ENCODE measurements at places on chromosomes 1 and 21.

DNA sequence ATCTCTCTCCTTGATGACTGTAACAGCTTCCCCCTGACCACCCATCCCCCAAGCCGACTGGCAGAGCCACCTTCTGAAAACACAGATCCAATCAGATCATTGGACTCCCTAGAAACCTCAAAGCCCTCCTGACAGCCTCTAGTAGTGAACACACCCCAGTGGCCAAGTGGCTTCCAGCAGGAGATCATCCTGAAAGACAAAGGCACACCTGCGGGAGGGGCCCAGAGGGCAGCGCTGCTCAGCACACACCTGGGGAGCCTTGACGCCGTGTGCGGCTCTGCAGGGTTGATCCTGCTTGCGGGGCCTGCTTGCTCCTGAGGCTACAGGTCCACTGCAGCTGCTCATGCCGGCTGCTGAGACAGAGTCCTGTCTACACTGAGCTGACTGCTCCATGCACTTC lies 41.5 kb downstream of the SLC66A1 start:
- no peak for DNase-seq

DNA sequence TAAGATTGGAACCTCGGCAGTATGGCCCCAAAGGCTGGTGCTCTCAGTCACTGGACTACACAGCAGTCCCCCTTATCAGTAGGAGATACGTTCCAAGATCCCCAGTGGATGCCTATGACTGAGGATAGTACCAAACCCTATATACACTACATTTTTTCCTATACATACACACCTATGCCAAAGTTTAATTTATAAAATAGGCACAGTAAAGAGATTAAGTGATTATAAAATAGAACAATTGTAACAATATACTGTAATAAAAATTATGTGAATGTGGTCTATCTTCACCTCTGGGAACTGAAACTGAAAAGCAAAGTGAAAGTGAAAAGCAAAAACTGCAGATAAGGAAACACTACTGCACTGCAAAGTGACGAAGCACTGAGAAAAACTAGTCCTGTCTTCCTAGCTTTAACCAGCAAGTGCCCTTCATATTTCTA lies 96.8 kb downstream of the INTS7 start:
- no peak for DNase-seq

- peak; percentile 1 for DNase-seq
Measured at GRCh38 chr1:3040004-3040403, 18.7 kb downstream of the ACTRT2 start.

- DNase-seq = no peak
Measured at GRCh38 chr1:94215955-94216354, 21.4 kb downstream of the ARHGAP29 start.

- DNase-seq = no peak
Measured at GRCh38 chr1:34147301-34147700, 17.7 kb downstream of the CSMD2 start.

DNA sequence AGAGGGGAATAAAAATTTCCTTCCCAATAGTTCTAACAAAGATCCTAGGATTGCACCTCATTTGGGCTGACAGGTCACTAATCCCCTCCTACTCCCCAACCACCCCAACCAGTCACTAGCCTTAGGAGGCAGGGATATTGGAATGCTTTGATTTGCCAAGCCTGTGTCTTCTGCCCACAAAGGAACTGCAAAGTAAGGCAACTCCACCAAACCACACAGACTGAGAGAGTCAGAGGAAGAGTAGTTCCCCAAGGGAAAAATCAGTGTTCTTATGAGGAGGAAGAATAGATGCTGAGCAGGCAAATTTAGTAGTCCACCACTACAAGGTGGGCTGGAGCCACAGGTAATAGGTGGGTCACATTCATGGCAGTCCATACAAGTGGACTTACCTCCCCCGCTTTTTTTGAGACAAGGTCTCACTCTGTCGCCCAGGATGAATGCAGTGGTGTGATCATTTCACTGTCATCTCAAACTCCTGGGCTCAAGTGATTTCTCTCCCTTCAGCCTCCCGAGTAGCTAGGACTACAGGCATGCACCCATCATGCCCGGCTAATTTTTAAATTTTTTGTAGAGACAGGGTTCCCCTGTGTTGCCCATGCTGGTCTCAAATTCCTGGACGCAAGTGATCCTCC lies 3.7 kb upstream of the TMEM39B start:
- DNase-seq = no peak

DNA sequence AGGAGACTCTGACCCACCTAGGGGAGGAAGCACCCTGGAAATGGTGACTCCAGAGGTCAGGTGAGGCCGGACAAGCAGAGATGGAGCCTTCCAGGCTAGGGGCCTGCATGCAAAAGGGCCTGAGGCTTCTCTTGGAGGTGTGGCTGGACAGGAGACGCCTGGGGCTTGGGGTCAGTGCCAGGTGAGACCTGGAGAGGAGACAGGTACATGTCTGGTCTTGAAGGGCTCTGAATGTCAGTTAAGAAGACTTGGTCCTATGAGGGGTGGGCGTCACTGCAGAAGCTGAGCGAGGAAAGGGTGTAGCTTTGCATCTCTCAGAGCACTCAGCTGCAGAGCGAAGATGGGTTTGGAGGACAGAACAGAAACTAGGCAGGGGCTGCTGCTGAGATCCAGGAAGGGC lies 14.3 kb downstream of the LRP8 start:
- no peak for DNase-seq

DNA sequence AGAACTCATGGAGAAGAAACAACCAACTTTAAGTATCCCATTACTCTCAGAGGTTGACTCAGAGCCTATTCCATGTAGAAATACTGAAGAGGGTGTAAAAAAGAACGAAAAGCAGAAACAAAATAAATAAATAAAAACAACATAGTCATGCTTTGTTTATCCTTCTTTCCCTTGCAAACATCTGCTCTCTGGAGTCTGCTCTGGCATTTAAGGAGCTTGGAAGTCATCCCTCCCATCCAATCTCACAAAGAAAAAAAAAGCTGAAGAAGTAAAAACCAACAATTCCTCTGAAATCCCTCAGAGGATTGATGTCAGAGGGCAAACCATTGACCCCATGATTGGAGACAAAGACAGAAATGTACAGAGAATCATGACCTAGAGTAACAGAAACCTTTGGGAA lies 302.6 kb upstream of the GREM2 start:
- DNase-seq = no peak

DNA sequence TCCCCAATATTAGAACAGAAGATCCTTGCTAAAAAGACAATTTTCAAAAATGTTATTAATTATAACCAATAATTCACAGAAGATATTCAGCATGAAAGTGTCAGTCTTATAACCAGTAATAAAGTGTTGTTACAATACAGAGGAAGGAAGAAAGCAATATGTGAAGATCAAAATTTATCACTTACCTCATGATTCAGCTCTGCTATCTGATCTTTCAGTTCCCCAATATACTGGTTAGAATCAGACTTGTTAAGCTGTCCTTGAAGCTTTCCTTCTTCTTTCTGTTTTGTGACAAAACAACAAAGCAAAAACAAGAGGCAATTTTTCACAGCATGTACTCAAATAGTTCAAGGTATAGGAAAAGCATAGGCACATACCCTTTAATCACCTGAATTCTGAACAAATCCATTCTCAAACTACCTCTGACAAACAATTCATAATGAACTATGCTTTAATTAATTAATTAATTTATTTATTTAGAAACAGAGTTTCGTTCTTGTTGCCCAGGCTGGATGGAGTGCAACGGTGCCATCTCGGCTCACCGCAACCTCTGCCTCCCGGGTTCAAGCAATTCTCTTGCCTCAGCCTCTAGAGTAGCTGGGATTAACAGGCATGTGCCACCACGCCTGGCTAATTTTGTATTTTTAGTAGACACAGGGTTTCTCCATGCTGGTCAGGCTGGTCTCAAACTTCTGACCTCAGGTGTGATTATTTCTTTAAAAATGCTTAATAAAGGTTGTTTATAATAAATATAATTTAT lies 76.9 kb upstream of the GFI1 start:
- DNase-seq = no peak

- peak; percentile 6 for DNase-seq
Measured at GRCh38 chr1:53580739-53581475, 121.7 kb downstream of the DMRTB1 start.

GRCh38 chr1:24898909-24899439 lies 31.1 kb downstream of the RUNX3 start:
- DNase-seq = no peak

DNA sequence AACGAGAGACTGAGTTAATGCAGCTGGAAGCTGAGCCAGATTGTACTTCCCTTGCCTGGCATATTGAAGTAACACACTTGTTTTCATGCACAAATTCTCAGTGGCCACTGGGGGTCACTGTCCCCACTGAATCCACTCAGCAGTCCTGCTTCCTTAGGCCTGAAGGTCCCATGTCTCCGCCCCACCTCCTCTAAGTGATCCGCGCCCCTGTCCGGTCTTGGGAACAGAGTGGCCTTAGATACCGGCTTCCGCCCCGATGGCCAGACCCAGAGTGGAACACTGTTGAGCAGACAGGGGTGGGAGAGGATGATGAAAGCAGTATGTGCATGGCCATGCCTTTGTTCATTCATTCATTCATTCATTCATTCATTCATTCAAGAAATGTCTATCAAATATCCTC lies 34.8 kb downstream of the CHAF1B start:
- DNase-seq = peak; percentile 88

- DNase-seq = no peak
Measured at GRCh38 chr1:81237473-81238089, 563.2 kb upstream of the ADGRL2 start.

- no peak for DNase-seq
Measured at GRCh38 chr1:219492717-219493116, 120.2 kb downstream of the ZC3H11B start.

GRCh38 chr1:3687504-3687903 lies 35.2 kb downstream of the TP73 start:
- DNase-seq = no peak

DNA sequence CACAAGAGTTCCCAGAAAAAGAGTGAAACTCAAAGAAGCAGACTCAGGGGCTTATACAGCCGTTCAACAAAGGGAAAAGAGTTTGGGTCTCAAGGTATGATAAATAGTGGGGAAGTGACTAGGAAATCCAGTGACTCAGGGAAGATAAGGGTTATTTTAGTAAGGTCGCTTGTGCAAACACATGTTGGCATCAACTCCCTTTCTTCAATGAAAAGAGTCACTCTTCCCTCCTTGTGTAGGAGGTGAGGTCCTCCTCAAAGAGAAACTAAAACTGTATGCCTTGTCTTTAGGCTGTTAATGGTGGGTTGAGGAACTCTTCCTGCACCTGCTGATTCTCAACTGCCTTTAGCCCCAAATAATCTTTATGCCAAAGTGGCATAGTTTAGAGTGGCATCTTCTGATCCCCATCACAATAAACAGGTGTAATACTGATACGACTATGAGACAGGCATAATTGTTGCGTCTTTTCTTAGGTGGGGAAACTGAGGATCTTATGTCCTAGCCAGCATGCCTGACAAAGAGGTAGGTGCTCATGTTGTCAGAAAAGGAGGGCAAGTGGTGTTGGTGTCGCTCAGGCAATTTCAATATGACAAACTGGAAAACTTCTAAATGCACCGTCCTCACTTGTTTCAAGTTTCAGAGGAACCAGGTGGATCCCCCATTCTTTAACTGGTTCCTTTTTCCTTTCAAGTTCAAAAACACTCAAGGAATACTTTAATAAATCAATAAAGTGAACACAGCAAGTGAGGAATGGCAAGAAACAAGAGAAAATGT lies 294.1 kb upstream of the RUNX1 start:
- no peak for DNase-seq

GRCh38 chr21:45868488-45868887 lies 113.1 kb upstream of the COL6A1 start:
- DNase-seq = no peak

DNA sequence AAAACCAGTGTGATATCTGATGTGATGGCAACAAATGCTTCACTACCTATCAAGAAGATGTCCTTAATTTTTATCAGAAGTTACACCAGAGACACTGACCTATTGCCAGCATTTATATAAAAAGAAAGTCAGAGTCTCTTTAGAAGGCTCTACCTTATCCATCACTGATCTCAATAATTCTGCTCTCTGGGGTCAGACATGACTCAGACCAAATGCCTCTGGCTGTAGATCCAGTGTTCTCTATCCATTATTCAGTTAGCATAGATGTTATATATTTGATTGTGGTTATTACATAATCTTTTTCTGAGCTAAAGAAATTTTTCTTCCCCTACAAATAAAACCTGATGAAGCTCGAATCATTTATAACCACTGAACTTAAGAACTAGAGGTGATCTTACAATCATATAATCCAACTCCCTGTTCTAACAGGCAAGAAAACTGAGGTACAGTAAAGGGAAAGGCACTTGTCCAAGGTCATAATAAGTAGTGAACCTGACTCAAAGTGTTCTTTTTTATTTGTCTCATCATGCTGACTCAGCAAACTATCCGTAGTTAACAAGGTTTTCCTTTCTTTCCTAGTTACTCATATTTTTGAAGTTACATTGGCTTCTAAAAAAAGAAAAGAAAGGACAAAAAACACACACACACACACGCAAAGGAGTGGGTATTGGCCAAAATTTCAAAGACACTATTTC lies 43.6 kb upstream of the ESRRG start:
- no peak for DNase-seq
